H9 (cell line): ENCODE measurements at places on chromosomes 11 and 22. TPM values are rescaled to one million over a fixed set of nuclear protein-coding genes. Genes with fewer than 3 reads are reported as not detected.
A peak's percentile ranks its signal among the peaks of the same experiment; 100 is the strongest.

GRCh38 chr11:108369064-108369463, 98.3 kb downstream of the C11orf65 start:
- H3K27ac ChIP-seq = no peak overlapping the region
- peaks cover 12% of the 10 kb centered on the region for H3K36me3 ChIP-seq
- H3K4me1 ChIP-seq = no peaks in the 10 kb centered on the region
- H3K27me3 ChIP-seq = no peaks in the 10 kb centered on the region
- no peak for DNase-seq
- no peak overlapping the region for H3K4me3 ChIP-seq

DNA sequence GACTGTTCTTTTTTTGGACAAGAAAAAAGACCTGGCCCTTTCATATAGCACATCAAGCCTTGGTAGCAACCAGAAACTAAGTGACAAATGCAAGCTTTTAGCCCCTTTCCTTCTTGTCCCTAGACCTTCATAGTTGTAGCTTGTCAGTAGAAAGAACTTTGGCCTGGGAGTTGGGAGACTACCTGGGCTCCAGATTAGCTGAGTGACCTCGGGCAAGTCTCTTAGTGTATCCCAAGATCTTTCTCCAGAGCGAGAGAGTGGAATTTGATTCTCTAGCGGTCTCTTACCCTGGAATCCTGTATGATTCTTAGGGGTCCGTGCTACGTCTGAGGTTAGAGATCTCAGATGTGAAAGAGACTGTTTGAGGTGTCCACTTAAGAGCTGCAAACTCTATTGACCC, 59.0 kb downstream of the ZNRF3 start:
- no peaks in the 10 kb centered on the region for H3K27me3 ChIP-seq
- H3K4me1 ChIP-seq = peaks cover 12% of the 10 kb centered on the region
- peaks cover 18% of the 10 kb centered on the region for H3K36me3 ChIP-seq
- no peak overlapping the region for H3K27ac ChIP-seq
- H3K4me3 ChIP-seq = no peak overlapping the region
- no peak for DNase-seq

The RASSF10 gene
- 2.4 and 2.9 TPM in 2 replicates for total RNA-seq

DNA sequence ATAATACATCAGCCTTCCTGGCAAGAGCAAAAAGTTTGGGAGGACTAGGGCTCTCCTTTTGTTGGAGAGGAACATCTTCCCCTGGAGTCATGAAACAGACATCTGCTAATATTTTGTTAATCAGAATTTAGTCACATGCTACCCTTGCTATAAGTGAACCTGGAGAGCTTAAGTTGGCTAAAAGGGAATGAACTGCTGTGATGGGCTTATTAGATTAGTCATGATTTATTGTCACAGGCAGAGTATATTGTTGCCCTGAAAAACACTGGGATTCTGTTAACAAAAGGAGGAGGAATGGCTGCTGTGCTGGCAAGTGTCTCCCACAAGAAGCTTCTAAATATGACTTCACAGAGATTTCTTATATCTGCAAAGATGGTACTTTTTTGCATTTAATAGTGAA, 16.0 kb downstream of the TCP11L1 start:
- no peak for DNase-seq
- peaks cover 8% of the 10 kb centered on the region; the same call in 2 of the 3 replicates for H3K36me3 ChIP-seq
- H3K4me3 ChIP-seq = no peak overlapping the region
- no peak overlapping the region for H3K27ac ChIP-seq

GRCh38 chr22:25368271-25368670, 148.8 kb downstream of the CRYBB2 start:
- H3K27ac ChIP-seq = no peak overlapping the region
- DNase-seq = no peak
- no peak overlapping the region for H3K4me3 ChIP-seq
- H3K27me3 ChIP-seq = no peaks in the 10 kb centered on the region
- H3K36me3 ChIP-seq = no peaks in the 10 kb centered on the region; the same call in 1 of the 2 replicates

The FZD4 gene
- total RNA-seq = 3.9 and 4.5 TPM in 2 replicates

DNA sequence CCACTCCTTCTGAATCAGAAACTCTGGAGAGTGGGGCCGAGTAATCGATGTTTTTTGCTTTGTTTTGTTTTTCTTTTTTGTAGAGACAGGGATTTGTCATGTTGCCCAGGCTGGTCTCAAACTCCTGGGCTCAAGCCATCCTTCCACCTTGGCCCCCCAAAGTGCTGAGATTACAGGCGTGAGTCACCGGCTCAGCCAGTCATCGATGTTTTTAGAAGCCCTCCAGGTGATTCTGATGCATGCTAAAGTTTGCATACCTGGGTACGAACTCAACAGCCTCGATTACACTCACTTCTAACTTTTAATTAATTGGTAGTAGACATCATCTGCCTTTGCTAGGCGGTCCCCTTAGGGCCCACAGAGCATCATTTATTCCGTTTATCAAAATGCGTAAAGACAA, 50.3 kb downstream of the C11orf71 start:
- H3K4me3 ChIP-seq = no peak overlapping the region
- H3K27ac ChIP-seq = no peak overlapping the region
- H3K27me3 ChIP-seq = no peaks in the 10 kb centered on the region
- H3K36me3 ChIP-seq = peaks cover 4% of the 10 kb centered on the region

DNA sequence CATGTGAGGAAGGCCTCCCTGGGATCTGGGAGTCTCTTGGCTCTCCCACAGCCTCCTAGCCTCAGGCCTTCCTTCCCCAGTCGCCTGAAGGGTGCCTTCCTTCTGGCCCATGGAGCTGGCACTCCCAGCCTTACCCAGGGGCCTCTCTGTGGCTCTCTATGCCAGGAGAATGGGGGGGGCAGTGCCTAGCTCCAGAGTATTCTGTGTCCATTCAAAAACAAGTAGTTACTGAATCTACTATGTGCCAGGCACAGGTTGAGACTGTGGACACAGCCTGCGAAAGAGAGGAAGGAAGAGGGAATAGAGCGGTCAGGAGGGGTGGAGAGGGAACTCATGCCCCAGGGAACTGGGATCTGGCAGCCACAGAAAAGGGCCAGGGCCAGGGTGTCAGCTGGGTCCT, 2.7 kb upstream of the PLA2G3 start:
- no peak overlapping the region for H3K27ac ChIP-seq
- H3K36me3 ChIP-seq = peaks cover 13% of the 10 kb centered on the region
- peak; percentile 19 for DNase-seq
- no peak overlapping the region for H3K4me3 ChIP-seq
- H3K27me3 ChIP-seq = no peaks in the 10 kb centered on the region

DNA sequence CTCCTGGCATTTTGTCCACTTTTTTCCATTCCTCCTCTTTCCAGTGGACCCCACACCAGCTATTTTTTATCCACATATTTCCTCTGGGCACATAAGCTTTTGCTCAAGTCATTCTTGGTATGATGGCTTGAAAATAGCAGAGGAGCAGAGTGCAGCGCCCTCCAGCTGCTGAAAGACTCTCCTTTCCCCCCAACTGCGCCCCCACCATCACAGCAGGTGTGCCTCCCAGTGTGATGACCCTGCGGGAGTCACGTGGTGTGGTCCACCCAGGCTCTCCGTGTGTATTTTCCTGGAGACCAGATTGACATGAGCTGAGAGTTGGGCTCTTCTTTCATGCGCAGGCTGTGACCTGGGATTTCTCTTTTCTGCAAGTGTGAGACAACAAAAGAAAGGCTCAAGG, 1241.6 kb downstream of the TBC1D22A start:
- no peaks in the 10 kb centered on the region for H3K27me3 ChIP-seq
- H3K4me1 ChIP-seq = no peaks in the 10 kb centered on the region; the same call in 1 of the 2 replicates
- H3K36me3 ChIP-seq = no peaks in the 10 kb centered on the region
- no peak for DNase-seq
- no peak overlapping the region for H3K27ac ChIP-seq

The MS4A15 gene
- 0.11 TPM in 1 of 2 replicates, not detected in the other for total RNA-seq

- H3K27ac ChIP-seq = no peak overlapping the region
- no peak for DNase-seq
- peaks cover 5% of the 10 kb centered on the region for H3K36me3 ChIP-seq
- no peak overlapping the region for H3K4me3 ChIP-seq
Measured at GRCh38 chr11:62004473-62004872, 37.0 kb upstream of the FTH1 start.

DNA sequence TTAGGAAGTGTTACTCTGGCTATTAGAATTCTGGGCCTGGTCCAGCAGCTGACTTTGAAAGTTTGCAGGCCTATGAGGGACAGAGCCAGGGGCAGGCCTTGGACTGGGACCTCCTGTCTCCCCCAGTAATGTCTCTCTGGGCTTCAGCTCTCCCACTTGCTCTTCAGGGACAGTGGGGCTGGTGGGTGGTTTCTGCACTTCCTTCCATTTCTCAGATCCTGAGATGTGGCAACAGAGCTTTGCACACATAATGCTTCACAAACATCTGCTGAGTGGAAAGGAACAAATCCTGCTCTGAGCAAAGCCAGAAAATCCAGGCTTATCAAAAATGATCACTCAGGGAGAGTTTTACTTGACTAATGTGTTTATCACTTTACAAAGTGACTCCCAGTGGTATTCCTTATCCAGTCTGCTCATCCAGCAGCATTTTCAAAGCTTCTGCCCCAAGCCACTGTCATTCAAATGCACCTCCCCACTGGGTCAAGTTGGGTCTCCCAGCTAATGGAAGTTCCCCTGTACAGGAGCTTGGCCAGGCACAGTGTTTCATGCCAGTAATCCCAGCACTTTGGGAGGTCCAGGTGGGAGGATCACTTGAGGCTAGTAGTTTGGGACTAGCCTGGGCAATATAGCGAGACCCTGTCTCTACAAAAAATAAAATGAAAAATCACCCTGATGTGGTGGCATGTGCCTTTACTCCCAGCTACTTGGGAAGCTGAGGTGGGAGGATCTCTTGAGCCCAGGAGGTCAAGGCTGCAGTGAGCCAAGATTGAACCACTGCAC, 13.5 kb upstream of the OSBP2 start:
- no peak for DNase-seq
- no peak overlapping the region for H3K4me3 ChIP-seq
- no peak overlapping the region for H3K27ac ChIP-seq
- H3K36me3 ChIP-seq = no peaks in the 10 kb centered on the region
- H3K27me3 ChIP-seq = no peaks in the 10 kb centered on the region

DNA sequence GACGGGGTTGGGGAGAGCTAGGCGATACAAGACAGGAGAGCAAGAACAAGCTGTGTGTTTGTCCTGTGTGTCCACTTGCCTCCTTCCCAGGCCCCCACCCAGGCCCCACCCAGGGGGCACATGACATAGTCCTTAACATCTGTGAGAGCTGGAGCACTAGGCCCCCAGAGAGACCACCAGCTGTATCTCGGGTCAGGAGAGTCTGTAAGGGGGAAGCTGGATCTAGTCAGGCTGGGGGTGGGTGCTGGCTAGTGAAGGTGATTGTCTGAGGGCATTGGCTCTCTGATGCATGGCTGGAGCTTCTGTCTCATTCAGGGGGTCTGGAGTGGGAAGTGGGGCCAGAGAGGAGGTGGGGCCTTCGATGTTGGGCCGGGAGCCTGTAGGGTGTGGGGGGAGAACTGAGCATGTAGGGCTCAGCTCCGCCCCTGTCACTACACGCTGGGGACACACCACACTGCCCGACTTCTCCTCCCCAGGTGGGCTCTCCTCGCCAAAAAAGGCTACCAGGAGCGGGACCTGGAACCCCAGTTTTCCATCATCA, 571 bp downstream of the P2RX6 start:
- 0 out of 3 replicates have a peak overlapping the region, but pooled peaks have one; percentile 95 for H3K4me3 ChIP-seq
- H3K36me3 ChIP-seq = no peaks in the 10 kb centered on the region
- H3K27ac ChIP-seq = no peak overlapping the region
- H3K27me3 ChIP-seq = no peaks in the 10 kb centered on the region

- no peak for DNase-seq
- H3K4me1 ChIP-seq = no peaks in the 10 kb centered on the region
- H3K27me3 ChIP-seq = no peaks in the 10 kb centered on the region
- H3K36me3 ChIP-seq = peaks cover 2% of the 10 kb centered on the region
- no peak overlapping the region for H3K4me3 ChIP-seq
- H3K27ac ChIP-seq = no peak overlapping the region
Measured at GRCh38 chr22:49599039-49599438, 228.6 kb downstream of the BRD1 start.

The BTBD18 gene
- not detected in 2 replicates for total RNA-seq

DNA sequence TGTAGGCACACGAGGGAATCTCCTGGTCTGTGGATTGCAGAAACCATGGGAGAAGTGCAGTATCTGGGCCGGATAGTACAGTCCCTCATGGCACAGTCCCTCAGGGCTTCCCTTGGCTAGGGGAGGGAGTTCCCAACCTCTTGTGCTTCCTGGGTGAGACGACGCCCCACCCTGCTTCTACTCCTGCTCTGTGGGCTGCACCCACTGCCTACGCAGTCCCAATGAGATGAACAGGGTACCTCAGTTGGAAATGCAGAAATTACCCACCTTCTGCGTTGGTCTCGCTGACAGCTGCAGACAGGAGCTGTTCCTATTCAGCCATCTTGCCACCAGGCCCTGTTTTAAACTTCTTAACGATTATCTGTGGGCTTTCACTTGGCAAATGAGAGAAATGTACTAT, 157.2 kb upstream of the CARD18 start:
- no peak overlapping the region for H3K27ac ChIP-seq
- H3K27me3 ChIP-seq = no peaks in the 10 kb centered on the region
- H3K36me3 ChIP-seq = no peaks in the 10 kb centered on the region
- no peak overlapping the region for H3K4me3 ChIP-seq
